ENCODE measurements at places on chromosomes 11 and 22.

DNA sequence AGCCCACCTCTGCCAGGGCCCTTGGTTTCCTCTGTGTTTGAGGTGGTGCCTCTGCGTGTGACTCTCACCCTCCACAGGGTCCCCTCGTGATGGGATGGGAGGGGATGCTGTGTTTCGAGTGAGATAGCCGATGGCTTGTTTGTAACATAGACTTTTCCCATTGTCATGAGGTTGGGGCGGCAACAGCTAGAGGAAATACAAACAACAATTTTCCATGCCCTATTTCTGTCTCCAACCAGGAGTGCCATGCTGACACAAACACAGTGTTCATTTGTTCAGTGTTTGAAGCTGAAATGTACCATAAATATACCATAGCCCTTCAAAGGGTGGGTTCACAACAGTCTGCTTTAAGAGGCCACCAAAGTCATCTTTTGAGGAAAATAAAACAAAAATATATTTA is 19.5 kb upstream of the NAV2 start:
- DNase-seq: no peak

DNA sequence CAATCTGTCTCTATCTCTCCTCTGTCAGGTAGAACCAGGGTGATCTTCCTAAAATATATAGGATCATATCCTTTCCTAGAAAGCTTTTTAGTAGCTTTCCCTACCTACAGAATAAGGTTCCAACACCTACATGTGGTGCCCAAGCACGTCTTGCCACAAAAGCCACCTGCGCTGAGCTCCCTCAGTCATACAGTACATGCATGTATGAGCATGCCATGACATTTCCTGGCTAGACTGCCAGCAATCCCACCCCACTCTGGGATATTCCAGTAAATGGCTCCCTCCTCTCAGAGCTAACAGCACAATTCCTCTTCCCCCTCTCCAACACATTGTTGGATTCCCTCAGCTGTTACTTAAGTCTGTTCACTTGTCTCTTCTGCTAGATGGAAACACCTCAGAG is 398.0 kb downstream of the TENM4 start:
- no peak for DNase-seq

- DNase-seq: peak; percentile 80
Observed at GRCh38 chr11:77879218-77879617, 58.3 kb downstream of the AAMDC start.

- DNase-seq: no peak
Observed at GRCh38 chr11:8258289-8258688, 5.4 kb downstream of the LMO1 start.

DNA sequence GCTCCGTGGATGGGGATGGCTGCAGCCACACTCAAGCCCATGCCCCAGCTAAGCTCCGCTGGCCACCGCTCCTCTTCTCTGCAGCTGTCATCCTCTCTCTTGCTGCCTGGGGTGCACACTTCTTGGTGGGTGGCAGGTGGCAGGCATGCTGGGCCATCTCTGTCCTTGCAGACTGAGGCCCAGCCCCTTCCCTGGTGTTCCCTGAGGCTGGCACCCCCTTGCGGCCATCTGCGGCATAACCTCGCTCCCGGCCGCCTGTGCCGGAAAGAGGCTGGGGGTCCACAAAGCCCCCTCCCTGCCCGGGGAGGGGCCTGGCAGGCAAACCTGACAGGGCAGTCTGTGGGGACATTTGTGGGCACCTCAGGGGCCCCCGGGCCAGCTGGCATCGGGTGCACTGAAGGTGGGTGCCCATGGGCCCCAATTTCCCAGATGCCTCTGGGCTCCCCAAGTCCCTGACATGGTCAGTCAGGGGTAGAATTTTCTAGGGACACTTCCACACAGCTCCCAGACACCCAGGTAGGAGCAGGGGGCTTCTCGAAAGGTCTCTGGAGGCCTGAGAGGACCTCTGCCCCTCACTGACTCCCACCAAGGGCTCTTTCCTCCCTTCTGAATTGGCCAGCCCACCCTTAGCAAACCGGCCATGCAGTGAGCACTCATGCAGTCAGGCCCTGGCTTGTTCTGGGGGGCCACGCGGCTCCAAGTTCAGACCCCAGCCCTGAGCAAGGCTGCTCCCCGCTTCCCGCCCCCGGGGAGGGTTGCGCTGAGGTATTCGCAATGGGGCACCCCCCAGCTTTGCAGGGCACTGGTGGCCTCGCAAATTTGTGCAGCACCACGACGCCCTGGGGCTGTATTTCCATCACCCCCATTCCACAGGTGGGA is 23.5 kb upstream of the TH start:
- no peak for DNase-seq

- DNase-seq: no peak
Observed at GRCh38 chr11:75566763-75567279, 4.8 kb downstream of the SERPINH1 start.

DNA sequence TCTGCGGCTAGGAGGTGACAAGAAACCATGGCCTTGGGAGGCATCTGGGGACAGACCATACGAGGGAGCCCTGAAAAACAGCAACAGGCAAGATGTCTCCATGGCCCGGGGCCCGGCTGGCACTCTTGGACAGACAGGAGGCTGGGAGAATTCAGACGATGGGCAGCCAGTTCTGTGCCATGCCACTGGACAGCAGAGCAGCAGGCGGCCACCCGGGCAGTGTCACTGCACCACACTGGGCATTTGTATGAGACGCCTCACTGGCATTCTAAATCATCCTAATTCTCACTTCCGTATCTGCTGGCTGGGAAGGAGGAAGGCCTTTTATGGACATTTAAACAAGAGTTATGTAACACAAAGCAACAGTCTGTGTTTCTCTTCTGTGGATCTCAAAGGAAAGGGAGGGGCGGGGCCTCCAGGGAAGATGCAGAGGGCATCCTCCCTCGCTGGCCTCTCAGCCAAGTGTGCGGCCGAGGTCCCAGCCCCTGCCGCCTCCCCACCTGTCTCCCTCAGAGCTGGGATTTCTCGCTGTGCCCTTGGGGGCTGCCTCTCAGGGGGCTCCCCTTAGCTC is 350.3 kb downstream of the SHANK2 start:
- no peak for DNase-seq

DNA sequence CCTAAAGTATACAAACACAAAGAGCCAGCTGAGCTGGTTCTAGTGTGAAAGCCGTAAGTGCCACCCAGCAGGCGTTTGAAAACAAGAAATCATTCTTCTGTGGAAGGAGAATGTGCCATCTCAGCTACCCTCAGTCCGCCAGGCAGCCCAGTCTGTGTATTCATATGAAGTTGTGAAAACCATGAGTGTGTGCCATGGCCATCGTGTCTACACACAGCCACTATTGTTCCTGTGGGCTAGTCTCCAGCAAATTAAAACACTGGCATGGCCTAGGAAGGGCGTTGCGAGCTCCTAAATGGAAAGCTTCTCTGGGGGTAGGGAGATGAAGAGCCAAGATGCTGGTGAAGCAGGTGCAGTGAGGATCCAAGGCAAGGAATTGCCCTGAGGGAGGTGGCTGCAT is 51.5 kb upstream of the HORMAD2 start:
- no peak for DNase-seq

GRCh38 chr11:67275606-67276409 is 9.5 kb downstream of the GRK2 start:
- DNase-seq: no peak

- DNase-seq: peak; percentile 26
Observed at GRCh38 chr11:111206472-111206871, 39.1 kb upstream of the POU2AF2 start.

- DNase-seq: no peak
Observed at GRCh38 chr11:44944853-44945235, 5.8 kb downstream of the TP53I11 start.

GRCh38 chr11:72235351-72236057 is 8.5 kb downstream of the PHOX2A start:
- DNase-seq: no peak

DNA sequence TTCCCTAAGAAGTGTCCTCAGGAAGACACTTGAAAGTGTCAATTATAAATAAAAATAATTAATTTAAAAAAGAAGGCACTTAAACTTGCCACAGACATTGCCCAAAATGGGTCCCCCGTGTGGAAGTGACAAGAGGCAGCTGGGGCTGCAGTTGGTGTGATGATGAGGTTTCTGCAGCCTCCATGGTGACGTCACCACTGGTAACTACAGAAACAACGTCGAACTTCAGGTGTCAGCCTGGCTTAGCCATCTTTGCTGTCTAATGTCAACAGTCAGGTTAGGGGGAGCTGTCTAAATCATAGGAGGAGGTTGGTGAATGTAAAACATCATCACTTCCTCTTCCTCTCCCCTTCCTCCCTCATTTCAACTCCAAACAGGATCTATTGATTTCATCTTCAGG is 328.6 kb downstream of the MN1 start:
- DNase-seq: no peak

GRCh38 chr11:119024430-119025098 is 6.0 kb downstream of the TRAPPC4 start:
- DNase-seq: no peak

DNA sequence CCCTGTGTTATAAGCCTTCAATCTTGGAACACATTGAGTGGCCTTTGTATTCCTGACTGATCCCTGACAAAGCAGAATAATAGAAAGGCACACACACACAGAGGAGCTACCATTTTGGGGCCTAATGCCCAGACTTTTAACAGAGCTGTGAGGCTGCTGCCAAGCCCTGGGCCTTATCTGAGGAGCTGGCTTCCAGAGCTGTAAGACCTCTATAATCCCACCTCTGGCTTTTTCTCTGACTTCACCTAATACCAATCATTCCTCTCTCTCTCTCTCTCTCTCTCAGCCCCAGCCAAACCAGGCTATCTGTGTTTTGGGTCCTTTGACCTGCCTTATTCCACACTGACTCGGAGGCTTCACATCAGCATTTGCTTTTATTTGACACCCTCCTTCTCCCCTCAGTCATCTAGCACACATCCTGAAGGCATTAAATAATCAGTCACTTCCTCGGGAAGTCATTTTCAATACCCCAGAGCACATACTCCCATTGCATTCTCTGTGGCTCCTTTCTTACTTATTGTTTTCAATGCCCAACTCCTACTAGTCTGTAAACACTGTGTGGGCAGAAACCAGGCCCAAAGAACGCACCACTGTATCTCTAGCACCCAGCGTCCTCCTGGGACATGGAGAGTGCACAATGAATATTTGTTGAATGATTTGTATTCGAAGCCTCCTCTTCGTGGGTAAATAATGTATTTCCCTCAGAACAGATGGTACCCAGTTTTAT is 21.2 kb upstream of the TRIM44 start:
- DNase-seq: no peak

GRCh38 chr22:30655532-30655931 is 12.1 kb downstream of the DUSP18 start:
- no peak for DNase-seq

GRCh38 chr11:73647459-73648100 is 1.2 kb downstream of the PLEKHB1 start:
- DNase-seq: peak; percentile 60

- DNase-seq: no peak
Observed at GRCh38 chr22:46367707-46368191, 32.2 kb downstream of the TRMU start.

DNA sequence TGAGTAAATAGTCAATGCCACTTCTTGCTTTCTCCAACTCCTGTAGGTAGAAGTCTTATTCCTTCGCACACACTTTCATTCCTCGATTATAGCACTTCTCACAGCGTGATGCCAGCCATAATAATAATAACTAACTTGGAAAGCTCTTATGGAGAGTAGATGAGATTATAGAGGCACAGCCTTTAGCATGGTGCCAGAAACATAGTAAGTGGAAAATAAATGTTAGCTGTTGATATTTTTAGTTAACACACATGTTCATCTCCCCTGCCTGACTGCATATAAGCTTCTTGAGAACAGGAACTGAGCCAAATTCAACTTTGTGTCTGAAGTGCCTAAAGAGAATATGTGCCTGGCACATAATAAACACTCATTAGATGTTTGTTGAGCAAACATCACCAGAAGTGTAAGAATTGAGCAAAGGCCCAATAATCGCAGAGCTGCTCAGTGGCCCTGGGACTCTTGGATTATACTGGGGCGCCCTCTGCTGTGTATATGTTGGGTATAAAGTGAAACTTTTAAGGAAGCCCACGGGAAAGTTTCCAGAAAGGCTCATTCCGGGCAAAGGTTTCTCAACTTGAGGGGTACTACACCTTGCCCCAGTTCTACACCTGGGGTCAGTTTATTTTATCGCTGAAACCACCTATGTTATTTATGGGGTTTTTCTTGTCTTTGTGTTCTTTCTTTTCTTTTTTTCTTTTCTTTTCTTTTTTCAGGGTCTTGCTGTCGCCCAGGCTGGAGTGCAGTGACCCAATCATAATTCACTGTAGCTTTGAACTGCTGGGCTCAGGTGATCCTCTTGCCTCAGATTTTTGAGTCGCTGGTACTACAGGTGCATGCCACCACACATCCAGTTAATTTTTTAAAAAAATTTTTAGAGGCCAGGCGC is 22.3 kb downstream of the SLN start:
- peak; percentile 20 for DNase-seq

- DNase-seq: no peak
Observed at GRCh38 chr11:27242591-27242990, 120.4 kb downstream of the CCDC34 start.

DNA sequence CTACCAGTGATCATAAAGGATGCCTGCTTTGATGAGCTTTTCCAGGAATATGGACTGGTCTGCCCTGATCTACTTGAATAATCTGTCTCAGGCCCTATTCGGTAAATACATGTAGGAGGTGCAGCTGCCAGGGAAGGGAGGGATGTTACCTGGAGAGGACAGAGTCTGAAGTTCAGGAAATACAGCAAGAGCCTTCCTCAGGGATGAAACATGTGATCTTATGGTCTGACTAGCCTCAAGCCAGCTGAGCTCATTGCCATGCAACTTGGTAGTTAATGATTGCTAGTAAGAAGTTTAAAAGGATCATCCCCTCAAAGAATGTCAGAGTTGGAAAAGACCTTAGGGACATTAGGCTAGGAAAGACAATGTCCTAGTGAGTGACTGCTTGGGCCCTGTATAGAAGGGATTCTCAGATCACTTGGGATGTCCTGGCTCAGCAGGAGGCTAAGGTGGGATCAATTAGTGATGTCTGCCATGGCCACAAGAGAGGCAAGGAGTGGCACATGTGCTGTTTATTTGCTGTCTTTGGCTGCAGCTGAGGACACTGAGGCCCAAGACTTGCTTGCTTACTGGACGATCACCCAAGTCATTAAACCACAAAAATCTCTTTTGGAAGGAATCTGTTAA is 18.5 kb downstream of the PTPRJ start:
- DNase-seq: no peak

- DNase-seq: peak; percentile 34
Observed at GRCh38 chr22:36486619-36487384, 5.4 kb upstream of the TXN2 start.

DNA sequence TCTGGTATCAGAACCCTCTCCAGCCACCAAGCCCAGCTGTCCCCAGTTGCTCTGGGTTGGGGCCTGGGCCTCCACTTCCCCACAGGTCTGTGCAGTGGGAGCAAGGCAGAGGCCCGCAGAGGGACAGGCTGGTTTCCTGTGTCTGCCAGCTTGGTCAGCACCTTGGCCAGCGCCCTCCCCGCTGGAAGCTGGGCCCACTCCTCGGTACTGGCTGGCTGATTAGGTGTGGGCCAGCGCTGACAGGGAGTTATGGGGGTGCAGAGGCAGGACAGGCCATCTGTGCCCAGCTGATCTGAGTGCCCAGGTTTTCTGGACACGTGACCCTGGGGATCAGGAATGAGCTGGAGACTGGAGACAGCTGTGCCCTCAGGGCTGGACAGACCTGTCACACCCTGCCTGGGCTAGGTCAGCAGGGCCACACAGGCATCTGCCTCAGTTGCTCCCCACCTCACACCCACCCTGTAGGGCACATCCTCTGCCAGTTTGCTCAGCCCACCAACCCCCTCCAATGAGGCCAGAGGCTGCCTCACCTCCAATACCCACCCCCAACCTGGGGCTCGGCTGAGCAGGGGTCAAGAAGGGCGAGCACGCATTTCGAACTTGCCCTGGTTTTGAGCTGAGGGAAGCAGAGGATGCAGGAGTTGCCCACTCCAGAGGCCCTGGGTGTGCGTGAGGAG is 175.3 kb downstream of the IGLL1 start:
- no peak for DNase-seq

- DNase-seq: no peak
Observed at GRCh38 chr22:32634421-32634981, 159.9 kb downstream of the FBXO7 start.

Measured in fibroblast of the conjunctiva (primary cell).